Activated T-cell treated with anti-CD3 and anti-CD28 coated beads, Interleukin-2, amount 50 U/mL, for 72 hours (primary cell): ENCODE measurements at places on chromosomes 4 and X. TPM values are rescaled to one million over a fixed set of nuclear protein-coding genes. Genes with fewer than 3 reads are reported as not detected.

- DNase-seq, result no peak
Observed at GRCh38 chr4:173192375-173193162, 24.0 kb downstream of the GALNT7 start.

SPIN2A gene
- total RNA-seq, result 0.72 TPM

GRCh38 chr4:20017777-20018115 is 234.0 kb upstream of the SLIT2 start:
- no peak for DNase-seq

GRCh38 chrX:119694601-119695534 is 1.9 kb upstream of the SEPTIN6 start:
- DNase-seq, result no peak

DNA sequence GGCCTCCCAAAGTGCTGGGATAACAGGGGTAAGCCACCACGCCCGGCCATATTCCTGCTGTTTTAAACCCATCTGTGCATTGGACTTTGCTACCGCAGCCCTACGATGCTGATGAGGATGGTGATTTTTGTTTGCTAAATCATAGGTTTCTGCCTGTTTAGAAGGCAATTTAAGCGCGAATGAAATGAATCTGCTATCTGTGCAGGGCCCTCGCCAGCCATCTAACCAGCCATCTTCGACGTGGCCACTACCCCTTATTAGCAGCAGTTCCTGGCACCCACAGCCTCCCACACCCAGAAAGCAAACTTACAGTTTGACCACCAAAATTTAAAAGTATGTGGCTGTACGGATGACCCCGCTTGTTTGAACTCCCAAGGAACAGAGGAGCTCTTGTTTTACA is 178.5 kb downstream of the SHOX start:
- no peak for DNase-seq

GRCh38 chr4:2728806-2729532 is 27.2 kb downstream of the TNIP2 start:
- no peak for DNase-seq

DNA sequence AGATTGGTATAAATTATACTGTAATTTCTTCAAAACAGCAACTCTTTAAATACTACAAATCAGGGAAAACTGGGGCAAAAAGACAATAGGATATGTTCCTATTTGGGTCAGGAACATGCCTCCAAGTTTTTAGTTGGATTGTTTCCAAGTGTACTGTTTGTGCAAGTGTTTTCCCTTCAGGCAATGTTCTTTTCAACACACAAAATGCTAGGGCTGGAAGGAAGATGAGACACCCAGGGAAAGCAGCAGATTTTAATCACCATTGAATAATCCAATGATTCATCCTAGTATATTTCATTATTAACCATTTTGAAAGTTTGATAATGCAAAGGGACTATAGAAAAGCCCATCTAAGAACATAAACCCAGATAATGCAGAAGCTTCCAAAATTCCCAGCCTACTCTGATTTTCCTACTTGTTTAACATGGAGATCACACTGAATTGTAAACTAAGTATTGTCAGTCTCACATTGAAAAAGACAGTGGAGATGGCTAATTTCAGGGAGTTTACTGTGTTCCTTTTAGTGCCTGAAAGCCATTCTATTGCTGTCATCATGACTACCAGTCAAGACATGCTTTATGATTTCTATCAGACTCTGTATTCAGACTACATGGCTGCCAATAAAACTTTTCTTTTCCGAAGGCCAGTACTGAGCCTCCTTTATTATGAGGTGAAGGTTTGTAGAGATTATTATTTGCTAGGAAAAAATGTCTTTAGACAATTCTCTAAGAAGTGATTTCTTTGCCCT is 38.6 kb downstream of the COL4A6 start:
- no peak for DNase-seq

RTL3 gene
- not detected for total RNA-seq

- no peak for DNase-seq
Observed at GRCh38 chr4:39037491-39037825, 5.2 kb upstream of the TMEM156 start.

- no peak for DNase-seq
Observed at GRCh38 chr4:133320576-133321170, 171.6 kb downstream of the PCDH10 start.

DNA sequence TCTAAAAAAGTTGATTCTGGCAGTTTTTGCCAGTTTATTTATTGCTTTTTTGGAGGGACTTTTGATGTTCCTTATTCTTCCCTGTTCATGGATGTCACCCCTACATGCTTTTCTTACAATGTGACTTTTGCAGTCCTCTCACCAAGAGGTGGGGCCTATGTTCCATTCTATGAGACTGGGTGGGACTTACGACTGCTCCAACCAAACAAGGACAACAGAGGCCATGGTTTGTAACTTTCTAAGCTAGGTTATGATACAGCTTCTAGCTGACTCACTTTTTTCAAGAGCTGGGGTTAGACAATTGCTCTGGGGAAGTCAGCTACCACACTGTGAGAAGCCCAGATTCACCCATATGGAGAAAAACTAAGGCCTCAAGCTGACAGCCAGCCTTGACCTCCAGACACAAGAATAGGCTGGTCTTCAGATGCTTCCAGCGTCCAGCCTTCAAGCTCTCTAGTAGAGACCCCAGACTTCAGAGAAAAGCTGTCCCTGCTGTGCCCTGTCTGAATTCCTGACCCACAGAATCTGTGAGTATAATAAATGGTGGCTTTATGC is 39.5 kb downstream of the ENOPH1 start:
- DNase-seq, result no peak

DNA sequence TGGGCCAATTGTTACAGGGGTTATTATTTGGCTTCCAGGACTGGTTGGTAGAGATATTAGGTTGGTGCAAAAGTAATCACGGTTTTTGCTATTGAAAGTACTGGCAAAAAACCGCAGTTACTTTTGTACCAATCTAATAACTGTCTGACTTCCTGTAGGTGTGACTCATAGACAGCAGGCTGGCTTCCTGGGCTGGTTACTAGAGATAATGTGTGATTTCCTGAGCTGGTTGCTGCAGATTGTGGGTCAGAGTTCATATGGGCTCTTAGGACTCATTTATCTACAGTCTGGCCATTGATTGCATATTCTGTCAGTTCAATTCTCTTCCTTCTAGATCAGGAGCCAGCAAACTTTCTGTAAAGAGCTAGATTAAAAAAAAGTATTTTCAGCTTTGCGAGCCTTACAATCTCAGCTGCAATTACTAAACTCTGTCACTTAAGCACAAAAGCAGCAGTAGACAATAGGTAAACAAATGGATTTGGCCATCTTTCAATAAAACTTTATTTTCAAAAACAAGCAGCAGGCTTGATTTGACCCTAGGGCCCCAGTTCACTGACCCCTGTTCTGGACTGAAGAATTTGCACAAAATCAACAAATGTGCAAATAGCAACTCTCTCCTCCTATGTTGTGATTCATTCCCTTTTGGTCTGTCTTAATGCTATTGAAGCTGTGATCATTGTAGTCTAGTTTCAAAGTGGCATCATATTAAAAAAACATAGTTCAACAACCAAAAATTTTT is 50.8 kb upstream of the BOD1L1 start:
- no peak for DNase-seq

- no peak for DNase-seq
Observed at GRCh38 chr4:156886481-156886880, 85.1 kb downstream of the PDGFC start.

GRCh38 chr4:139227729-139228404 is 50.8 kb upstream of the ELF2 start:
- no peak for DNase-seq

DNA sequence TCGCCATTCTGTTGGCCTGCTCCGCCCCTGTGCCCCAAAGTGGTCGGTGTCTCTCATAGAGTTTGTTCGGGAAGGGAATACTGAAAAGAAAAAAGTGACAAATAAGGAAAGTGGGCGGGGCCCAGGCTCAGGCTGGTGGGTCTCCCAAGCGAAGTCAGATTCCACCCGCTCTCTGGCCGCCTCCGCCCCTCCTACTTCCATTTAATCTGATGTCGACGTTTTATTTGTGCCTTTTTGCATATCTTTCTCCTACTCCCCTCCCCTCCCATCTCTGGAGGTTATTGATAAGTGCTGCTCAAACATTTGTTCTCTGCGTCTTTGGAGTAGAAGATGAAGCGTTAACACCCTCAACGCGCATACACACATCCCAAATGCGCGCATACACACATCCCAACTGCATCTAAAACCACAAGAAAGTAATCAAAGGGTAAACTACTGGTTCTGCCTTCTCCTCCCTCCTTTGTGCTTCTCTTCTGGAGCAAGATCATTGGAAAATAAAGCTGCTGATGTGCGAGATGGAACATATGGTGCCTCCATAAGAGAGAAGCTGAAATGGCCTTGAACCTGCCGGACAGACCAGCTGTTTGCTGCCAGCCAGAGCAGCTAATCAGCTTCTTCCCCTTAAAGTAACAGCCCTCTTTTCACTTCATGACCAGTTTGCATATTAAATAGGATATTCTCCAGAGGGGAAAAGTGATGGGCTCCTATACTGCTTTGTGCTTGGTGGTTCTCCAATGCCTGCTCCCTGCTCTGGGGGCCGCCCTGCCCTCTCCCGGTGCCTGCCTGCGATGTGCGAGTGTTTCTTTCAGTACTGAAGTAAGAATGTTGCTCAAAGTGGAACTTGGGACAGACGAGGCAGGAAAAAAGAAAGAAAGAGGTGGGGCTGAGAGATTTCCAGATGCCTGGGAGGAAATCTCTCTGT is 3.1 kb downstream of the MAMLD1 start:
- peak; percentile 5 for DNase-seq

- DNase-seq, result no peak
Observed at GRCh38 chrX:77275392-77275791, 171.8 kb upstream of the FGF16 start.

DNA sequence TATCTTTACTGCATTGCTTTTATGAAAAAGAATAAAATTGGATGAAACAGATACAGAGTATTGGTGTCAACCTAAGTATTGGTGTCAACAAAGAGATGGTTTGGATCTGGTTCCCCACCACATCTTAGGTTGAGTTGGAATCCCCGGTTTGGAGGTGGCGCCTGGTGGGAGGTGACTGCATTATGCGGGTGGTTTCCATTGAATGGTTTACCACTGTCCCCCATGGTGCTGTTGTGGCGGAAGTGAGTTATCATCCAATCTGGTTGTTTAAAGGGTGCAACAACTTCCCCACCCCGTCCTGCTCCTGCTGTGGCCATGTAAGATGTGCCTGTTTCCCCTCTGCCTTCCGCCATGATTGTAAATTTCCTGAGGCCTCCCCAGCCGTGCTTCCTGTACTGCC is 52.8 kb upstream of the CD99 start:
- DNase-seq, result no peak

GRCh38 chrX:78514852-78515251 is 144.3 kb downstream of the RTL3 start:
- no peak for DNase-seq

DNA sequence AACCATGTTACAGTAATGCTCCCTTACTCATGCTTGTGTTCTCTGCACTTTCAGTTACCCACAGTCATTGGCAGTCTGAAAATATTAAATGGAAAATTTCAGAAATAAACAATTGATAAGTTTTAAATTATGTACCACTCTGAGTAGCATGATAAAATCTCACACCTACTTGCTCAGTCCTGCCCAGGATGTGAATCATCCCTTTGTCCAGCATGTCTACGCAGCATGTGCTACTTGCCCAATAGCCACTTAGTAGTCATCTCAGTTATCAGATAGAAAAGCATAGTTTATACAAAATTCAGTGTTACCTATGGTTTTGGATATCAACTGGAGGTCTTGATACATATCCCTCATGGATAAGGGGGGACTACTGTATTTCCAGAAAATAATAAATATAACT is 577.1 kb downstream of the GALNTL6 start:
- no peak for DNase-seq

ADAM29 gene
- not detected for total RNA-seq

DNA sequence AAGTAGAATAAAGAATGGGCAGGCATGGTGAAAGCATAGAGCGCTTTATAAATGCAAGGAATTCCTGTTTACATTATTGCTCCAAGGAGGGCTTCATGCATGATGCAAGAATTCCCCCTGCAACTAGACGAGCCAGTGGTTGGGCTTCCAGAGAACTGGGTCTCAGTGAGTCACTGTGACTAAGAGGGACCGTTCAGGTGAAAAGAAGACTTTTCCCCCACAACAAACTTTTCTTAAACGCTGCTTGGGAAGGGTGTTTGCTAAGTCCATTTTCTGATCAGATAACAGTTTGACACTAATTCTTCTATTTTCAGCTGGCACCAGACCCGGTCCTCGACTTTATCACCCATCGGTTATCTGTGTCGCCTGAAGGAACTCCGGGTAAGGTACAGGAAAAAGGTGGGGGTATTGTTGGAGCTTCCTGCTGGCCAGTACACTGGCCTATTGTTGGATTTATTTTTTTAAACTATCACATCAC is 40.1 kb downstream of the LDB2 start:
- no peak for DNase-seq

ADH7 gene
- total RNA-seq, result not detected

DNA sequence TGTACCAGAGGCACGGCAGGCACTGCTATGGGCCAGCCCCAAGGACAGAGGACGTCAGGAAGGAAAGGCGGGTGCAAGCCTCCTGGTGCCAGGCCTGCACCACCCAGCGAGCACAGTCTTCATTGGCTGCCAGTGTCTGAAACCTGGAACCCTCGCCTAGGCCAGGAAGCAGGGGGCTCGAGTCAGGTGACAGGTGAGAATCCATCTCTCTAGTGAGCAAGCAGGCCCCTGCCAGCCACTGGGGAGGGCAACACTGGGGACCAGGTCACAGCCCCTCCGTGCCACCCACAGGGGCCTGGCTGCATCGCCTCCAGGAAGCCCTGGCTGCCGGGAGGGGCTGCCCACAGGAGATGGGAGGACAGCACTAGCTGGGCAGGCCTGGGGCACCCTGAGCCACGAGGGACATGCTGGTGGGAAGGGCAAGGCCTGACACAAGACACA is 6.9 kb upstream of the HAUS3 start:
- DNase-seq, result peak; percentile 0

FAM47A gene
- not detected for total RNA-seq

SLC16A2 gene
- total RNA-seq, result 0.30 TPM

DNA sequence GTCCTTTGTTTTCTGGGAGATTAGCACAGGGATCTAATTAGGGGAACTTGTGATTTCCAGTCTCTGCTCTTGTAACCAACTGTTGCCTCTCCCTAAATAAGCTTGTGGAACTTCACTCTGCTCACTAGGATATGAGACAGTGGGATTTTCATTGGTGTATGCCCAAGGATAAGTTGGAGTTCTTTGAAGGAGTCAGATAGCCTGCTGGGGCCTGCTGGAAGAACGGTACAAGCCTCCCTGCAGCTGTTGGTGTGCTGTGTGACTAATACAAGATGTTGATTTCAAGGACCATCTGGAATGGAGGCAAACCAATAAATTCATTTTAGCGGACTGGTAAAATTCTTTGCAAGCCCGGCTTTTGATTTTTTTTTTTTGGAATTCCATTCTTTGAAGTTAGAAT is 167.0 kb downstream of the AASDH start:
- no peak for DNase-seq

GRCh38 chr4:53722110-53722509 is 130.8 kb upstream of the LNX1 start:
- DNase-seq, result no peak

MAGED4B gene
- total RNA-seq, result 1.7 TPM

TMSB15C gene
- 6.0 TPM for total RNA-seq

DNA sequence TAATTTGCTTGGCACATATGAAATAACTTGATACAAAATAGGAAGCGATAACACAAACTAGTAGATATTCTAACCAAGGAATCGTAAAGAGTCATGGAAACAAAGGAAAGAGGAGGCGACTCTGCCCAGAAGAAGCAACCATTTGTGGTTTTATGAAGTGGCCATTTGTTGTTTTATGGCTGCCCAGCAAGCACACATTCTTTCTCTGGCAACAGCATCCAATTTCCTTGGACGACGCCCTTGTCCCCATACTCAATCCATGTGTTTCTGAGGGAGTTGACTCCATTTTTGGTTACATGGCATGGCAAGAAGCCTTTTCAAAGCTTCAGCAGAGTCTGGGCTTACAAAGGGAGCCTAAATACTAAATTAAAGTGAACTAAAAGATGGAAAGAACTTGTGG is 295.1 kb downstream of the INPP4B start:
- no peak for DNase-seq
